ENCODE measurements at places on chromosomes 5 and 9. TPM values are rescaled to one million over a fixed set of nuclear protein-coding genes. Genes with fewer than 3 reads are reported as not detected.

- H3K27me3 ChIP-seq = no peaks in the 10 kb centered on the region
- no peaks in the 10 kb centered on the region for H3K36me3 ChIP-seq
- DNase-seq = no peak
- peak overlapping the region; percentile 30 for H3K4me3 ChIP-seq
- H3K27ac ChIP-seq = peak overlapping the region; percentile 51
Observed at GRCh38 chr9:127779136-127779981, 893 bp upstream of the SH2D3C start.

- H3K36me3 ChIP-seq = no peaks in the 10 kb centered on the region
- no peak overlapping the region for H3K4me3 ChIP-seq
- no peaks in the 10 kb centered on the region for H3K27me3 ChIP-seq
- H3K4me1 ChIP-seq = no peaks in the 10 kb centered on the region
Observed at GRCh38 chr9:130911254-130912049, 14.8 kb upstream of the QRFP start.

- no peaks in the 10 kb centered on the region for H3K36me3 ChIP-seq
- DNase-seq = no peak
- H3K27ac ChIP-seq = no peak overlapping the region
- no peak overlapping the region for H3K4me3 ChIP-seq
Observed at GRCh38 chr5:53083927-53084326, 25.6 kb downstream of the MOCS2 start.

- H3K4me1 ChIP-seq = no peaks in the 10 kb centered on the region
- H3K4me3 ChIP-seq = no peak overlapping the region
- DNase-seq = no peak
- H3K36me3 ChIP-seq = no peaks in the 10 kb centered on the region
Observed at GRCh38 chr5:76413746-76414145, 10.7 kb downstream of the IQGAP2 start.

DNA sequence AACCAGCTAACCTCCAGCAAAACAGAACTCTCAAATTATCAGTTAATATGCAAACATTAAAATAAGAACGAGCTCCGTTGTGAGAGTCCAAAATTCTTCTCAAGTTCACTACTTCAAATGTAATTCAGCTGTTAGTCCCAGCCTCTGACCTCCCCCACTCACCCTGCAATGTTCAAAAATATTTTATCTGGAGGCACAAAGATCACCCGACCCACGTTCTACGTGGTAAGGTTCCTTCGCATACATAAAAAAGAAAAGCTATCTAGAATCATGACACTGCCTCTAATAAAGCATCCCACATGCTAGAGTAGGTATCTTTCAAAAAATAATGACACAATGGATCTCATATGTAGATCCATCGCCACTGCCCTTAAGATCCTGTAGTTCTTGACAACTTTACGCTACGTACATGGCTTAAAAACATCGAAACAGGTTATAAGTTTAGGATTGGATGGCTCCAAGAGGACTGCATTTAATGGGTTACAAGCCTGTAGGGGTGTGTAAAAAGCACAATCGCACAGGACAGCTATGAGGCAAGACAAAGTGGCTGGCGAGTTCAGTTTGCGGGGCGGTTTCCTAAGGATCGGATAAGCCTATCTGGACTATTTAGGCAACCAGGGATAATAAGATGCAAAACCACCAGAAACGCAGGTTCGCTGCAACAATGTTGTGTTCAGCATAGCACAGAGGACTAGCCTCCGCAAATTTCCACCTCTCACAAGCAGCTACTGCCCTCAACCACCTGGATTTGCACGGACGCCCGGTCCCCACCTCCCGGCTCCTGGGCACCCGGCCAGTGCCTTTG is 969 bp downstream of the CLK4 start:
- no peaks in the 10 kb centered on the region for H3K36me3 ChIP-seq
- no peaks in the 10 kb centered on the region for H3K27me3 ChIP-seq
- no peak for DNase-seq

DNA sequence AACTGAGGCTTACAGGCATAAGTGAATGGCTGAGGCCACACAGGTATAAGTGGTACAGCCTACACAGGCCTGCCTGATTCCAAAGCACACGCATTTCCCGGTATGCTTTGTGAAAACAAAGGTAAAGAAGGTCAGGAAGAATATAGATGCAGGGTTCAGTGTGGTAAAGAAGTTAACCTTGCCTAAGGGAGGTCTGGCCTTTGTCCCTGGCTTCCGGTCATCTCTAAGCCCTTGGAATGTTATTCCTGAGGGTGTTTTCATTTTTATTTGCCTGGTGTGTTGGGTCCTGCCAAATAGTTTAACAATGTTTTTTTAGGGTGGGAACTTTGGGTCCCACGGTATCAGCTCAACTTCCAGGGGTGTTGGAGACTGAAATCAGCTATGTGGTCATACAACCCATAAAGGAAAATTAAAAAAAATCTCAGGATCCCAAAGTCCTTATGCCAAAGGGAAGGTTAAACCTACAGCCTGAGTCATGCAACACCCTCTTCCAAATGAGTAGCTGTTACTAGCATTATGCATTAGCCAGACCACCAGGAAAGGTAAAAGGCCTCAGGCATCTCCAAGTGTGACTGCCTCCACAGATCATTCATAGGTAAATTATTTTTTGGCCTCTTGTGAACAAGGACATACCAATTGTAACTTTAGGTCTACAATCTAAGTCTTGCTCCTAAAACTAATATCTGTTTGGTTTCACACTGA is 124.6 kb downstream of the ATP10B start:
- H3K27ac ChIP-seq = no peak overlapping the region
- no peak overlapping the region for H3K4me3 ChIP-seq
- H3K4me1 ChIP-seq = no peaks in the 10 kb centered on the region
- no peak for DNase-seq
- no peaks in the 10 kb centered on the region for H3K36me3 ChIP-seq
- H3K27me3 ChIP-seq = no peaks in the 10 kb centered on the region

GRCh38 chr5:18563853-18564252 is 929.6 kb downstream of the TAF11L14 start:
- H3K27ac ChIP-seq = no peak overlapping the region
- no peaks in the 10 kb centered on the region for H3K36me3 ChIP-seq

GRCh38 chr9:104984121-104984520 is 56.2 kb upstream of the ABCA1 start:
- no peaks in the 10 kb centered on the region for H3K36me3 ChIP-seq
- DNase-seq = no peak
- no peak overlapping the region for H3K4me3 ChIP-seq
- H3K27ac ChIP-seq = peak overlapping the region; percentile 42

DNA sequence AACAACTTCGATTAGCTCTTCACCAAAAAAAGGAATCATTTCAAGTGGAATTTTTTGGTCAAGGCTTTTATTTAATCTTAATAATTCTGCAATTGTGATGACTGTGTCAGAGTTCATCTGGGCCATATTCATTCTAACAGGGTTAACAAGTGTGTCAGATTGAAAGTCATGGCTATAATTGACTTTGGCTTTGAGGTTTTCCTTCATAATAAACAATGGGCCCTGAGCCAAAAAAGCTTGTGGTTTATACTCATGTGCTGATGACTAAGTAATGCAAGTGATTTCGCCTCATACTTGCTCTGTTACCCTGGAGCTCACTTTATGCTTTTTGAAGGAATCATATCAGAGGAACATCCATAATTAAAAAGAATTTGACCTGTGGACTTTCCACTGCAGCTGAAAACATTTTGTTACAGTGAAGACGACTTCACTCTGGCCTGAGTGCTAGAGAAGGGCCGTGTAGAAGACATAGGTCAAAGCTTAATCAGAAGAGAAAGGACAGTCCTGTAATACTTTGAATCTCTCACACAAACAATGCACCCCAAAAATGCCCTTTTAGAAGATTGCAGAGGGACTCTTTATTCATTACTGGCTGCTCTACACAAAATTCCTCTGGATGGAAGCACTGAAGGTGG is 101.7 kb downstream of the GDNF start:
- H3K4me1 ChIP-seq = peaks cover 4% of the 10 kb centered on the region
- H3K27ac ChIP-seq = no peak overlapping the region
- no peak for DNase-seq
- no peak overlapping the region for H3K4me3 ChIP-seq

- peaks cover 24% of the 10 kb centered on the region for H3K4me1 ChIP-seq
- no peaks in the 10 kb centered on the region for H3K27me3 ChIP-seq
- no peak for DNase-seq
- H3K4me3 ChIP-seq = no peak overlapping the region
Observed at GRCh38 chr5:134110382-134110781, 4.1 kb upstream of the TCF7 start.

DNA sequence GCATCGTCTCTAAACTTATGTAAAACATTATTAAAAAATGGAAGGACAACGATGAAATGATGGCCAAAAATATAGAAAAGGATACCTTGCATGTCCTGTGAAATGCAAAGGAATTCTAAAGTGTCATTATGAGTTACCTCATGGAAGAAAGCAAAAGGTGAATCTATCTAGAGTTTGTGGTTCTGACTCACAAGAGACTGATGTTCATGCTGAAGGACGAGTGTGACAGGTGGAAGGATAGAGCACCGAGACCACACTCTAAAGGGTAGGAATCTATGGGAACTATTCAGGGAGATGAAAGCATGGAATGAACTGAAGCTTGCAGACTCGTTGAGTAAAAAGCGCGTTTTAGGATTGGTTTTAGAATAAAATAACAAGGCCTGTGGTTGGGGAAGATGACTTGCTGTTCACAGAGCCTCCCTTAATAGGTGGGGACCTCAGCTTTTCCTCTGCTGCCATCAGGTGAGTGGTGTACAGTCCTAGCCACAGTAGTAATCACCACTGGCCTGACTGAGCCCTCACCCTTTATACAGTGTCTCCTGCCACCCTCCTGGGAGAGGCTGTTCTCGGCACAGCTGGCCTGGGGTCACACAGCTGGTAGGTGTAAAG is 11.2 kb downstream of the TENT4A start:
- no peak for DNase-seq
- H3K4me1 ChIP-seq = peaks cover 22% of the 10 kb centered on the region
- no peaks in the 10 kb centered on the region for H3K27me3 ChIP-seq
- no peaks in the 10 kb centered on the region for H3K36me3 ChIP-seq
- H3K27ac ChIP-seq = no peak overlapping the region
- H3K4me3 ChIP-seq = no peak overlapping the region

GRCh38 chr9:76725885-76726284 is 38.4 kb upstream of the PCA3 start:
- H3K27ac ChIP-seq = no peak overlapping the region
- H3K27me3 ChIP-seq = no peaks in the 10 kb centered on the region
- no peaks in the 10 kb centered on the region for H3K36me3 ChIP-seq

DNA sequence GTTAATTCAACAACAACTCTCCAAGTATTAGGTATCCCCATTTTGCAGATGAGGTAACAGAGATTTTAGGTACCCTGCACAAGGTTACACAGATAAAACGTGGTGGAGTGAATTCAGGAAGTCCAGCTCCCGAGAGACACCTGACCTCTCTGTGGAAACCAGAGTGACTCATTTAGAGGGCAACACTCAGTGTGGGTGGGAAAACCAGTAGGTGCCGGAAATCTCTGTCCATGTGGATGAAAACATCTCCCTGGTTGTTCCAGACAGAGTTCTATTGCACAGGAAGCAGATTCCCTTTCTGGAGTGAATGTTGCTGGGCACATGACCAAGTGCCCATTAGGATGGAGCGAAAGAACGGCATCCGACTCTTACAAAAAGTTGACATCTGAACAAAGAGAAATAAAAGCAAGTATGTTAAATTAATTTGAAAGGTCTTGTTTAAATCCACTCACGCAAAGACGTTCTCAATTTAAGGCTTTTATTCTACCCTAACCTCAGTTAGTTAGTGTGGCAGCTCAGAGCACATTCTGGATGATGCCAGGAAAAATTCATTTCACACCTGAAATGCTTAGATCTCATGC is 391.9 kb upstream of the WWC1 start:
- H3K4me1 ChIP-seq = no peaks in the 10 kb centered on the region
- no peaks in the 10 kb centered on the region for H3K27me3 ChIP-seq
- H3K4me3 ChIP-seq = no peak overlapping the region
- DNase-seq = no peak
- H3K27ac ChIP-seq = no peak overlapping the region

- no peak for DNase-seq
- H3K27ac ChIP-seq = no peak overlapping the region
- no peaks in the 10 kb centered on the region for H3K36me3 ChIP-seq
- no peaks in the 10 kb centered on the region for H3K4me1 ChIP-seq
- H3K27me3 ChIP-seq = no peaks in the 10 kb centered on the region
Observed at GRCh38 chr5:133947431-133947841, 21.0 kb downstream of the C5orf15 start.

- H3K27ac ChIP-seq = no peak overlapping the region
- H3K36me3 ChIP-seq = no peaks in the 10 kb centered on the region
- no peak for DNase-seq
- H3K4me3 ChIP-seq = no peak overlapping the region
- no peaks in the 10 kb centered on the region for H3K27me3 ChIP-seq
- no peaks in the 10 kb centered on the region for H3K4me1 ChIP-seq
Observed at GRCh38 chr5:8062521-8062920, 193.6 kb downstream of the MTRR start.

DNA sequence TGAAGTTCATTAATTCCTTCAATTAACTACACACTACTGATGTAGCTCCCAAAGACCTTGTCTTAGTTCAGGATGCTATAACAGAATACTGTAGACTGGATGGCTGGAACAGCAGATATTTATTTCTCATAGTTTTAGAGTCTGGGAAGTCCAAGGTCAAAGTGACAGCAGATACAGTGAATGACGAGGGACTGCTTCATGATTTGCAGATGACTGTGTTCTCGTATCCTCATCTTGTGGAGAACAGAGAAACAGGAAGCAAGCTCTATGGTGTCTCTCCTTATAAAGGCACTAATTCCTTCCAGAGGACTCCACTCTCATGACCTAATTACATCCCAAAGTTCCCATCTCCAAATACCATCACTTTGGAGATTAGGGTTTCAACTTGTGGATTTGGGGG is 65.6 kb upstream of the MAP1B start:
- no peak for DNase-seq
- H3K27ac ChIP-seq = no peak overlapping the region
- H3K36me3 ChIP-seq = no peaks in the 10 kb centered on the region

- no peak overlapping the region for H3K4me3 ChIP-seq
- DNase-seq = no peak
- H3K4me1 ChIP-seq = no peaks in the 10 kb centered on the region
- H3K36me3 ChIP-seq = no peaks in the 10 kb centered on the region
Observed at GRCh38 chr5:164188733-164189148, 683.3 kb downstream of the MAT2B start.

The GDF9 gene
- total RNA-seq = not detected

The C9orf43 gene
- 0.38 TPM for total RNA-seq

The UAP1L1 gene
- total RNA-seq = 4.7 TPM

The NDST1 gene
- 103 TPM for total RNA-seq

All from esophagus squamous epithelium (tissue), 5 donors.